ENCODE measurements at places on chromosomes 3 and 15.

DNA sequence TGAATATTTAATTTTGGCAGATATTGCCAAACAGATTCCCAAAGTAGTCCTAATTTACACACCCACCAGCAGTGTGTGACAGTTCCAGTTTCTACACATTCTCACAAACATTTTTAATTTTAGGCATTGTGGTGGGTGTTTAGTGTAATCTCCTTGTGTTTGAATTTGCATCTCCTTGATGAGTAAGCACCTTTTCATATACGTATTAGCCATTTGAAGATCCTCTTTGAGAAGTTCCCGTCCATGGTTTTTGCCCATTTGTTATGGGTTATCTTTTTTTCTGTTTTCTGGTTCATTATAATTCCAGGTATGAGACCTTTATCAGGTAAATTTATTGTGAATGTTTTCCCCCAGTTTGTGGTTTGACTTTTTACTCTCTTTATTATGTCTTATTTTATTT, 2.3 kb upstream of the TM4SF19 start:
- no peak for DNase-seq

GRCh38 chr3:197854596-197855343, 63.7 kb downstream of the LRCH3 start:
- no peak for DNase-seq

DNA sequence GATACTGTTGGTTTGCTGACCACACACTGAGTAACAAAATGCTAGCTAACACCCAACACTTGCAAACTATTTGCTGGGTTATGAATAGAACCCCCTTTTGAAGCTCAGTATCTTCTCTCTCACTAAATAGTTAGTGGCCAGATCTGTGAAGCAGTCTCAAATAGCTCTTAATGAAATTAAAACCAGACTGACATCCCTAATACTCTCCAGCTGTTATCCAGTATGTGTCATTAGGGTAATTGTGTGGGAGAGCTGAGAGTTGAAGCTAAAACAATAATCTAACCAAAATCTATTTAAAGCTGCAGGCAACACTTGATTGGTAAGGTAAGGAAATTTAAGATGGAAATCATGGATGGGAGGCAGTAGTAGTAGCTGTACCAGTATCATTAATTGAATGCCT, 110.4 kb upstream of the RORA start:
- no peak for DNase-seq

- no peak for DNase-seq
Measured at GRCh38 chr15:83205725-83206324, 1.8 kb downstream of the HDGFL3 start.

DNA sequence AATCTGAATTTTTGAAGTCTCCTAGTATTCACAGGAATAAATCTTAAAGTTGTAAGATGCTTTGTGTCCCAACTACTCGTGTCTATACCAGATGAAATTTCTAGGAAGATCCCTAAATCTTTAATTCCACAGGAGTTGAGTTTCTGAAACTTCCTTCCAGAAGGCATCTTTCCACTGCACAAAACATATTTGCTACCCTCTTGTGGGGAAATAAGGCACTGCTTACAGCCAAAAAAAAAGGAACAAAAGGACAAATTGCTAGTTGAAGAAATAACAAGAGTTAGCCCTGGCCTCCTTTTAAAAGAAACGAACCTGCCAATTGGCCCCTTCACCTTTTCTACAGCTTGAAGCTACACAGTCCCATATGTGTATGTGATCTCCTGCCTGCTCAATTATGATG, 54.0 kb downstream of the TAFA4 start:
- DNase-seq: no peak

GRCh38 chr15:56736308-56736707, 3.0 kb upstream of the ZNF280D start:
- no peak for DNase-seq

DNA sequence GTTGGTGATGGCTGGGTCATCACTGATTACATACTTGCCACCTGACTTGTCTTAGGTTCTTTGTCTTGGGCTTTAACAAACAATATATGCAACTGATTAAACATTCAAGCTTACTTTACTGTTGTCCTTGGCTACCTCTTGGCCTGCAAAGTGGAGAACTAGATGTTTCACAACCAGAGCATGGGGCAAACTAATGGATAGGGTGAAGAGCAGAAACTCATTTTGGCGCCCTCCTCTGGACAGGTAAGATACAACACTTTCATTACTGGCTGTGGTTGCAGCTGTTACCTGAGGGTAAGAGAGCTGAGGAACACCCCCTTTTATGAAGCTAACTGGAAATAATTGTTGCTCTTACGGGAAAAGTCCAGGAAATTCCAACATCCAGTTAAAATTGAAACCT, 262.1 kb downstream of the NAALADL2 start:
- no peak for DNase-seq

- no peak for DNase-seq
Measured at GRCh38 chr3:71684046-71684756, 41.0 kb downstream of the EIF4E3 start.

- no peak for DNase-seq
Measured at GRCh38 chr15:72168131-72168807, 29.3 kb downstream of the GRAMD2A start.

GRCh38 chr3:114308377-114308776, 14.5 kb downstream of the TIGIT start:
- no peak for DNase-seq

GRCh38 chr15:55224892-55225291, 28.2 kb upstream of the RSL24D1 start:
- no peak for DNase-seq

DNA sequence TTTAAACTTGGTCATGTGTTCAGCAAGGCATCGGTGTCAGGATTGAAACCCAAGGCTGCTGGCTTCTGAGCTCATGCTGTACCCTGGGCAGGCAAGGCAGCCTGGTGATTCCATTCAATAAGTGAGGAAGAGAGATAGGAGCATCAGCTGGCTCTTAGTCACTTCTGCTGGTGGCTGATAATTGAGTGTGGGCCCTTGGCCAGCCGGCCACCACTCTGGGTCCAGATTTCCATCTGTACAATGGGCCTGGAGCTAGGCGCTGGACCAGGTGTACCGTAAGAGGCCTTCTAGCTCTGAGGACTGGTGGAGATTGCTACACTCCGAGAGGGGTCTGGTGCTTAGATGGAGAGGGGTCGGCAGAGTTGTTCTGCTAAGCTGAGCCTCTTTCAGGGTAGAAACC, 4.3 kb downstream of the CD276 start:
- no peak for DNase-seq

- no peak for DNase-seq
Measured at GRCh38 chr3:13574083-13574797, 25.3 kb downstream of the FBLN2 start.

DNA sequence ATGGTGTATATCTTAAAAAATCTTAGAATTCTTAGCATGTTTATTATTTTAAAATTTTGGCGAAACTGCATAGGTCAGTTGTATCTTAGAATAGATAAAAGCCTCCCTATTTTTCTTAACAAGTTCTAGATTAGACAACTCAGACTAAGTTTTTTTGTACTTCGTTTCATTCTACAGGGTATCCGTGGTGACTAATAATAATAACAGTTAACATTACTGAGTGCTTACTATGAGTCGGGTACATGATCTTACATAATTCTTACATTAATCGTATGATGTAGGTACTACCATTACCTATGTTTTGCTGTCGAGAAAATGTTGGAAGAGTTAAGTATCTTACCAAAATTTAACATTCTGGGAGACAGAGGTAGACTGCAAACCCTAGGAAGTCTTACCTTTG, 60.7 kb downstream of the UBE2E2 start:
- DNase-seq: no peak

DNA sequence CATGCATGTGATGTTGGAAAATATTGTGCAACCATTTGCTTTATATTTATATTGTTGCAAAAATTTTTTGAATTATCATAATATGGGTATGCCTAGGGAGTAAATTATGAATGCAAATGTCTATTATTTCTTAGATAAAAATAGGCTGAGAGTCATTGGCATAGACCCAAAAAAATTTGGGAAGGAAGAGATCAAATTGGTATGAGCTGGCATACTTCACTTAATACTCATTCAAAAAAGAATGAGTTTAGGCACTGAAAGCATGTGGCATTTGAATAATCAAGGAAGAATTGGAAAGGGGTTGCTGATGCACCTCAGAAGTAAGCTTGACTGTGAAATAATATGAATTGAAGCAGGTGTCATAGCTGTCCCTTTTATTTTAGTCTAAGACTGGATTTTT, 764.0 kb upstream of the DPPA4 start:
- no peak for DNase-seq

DNA sequence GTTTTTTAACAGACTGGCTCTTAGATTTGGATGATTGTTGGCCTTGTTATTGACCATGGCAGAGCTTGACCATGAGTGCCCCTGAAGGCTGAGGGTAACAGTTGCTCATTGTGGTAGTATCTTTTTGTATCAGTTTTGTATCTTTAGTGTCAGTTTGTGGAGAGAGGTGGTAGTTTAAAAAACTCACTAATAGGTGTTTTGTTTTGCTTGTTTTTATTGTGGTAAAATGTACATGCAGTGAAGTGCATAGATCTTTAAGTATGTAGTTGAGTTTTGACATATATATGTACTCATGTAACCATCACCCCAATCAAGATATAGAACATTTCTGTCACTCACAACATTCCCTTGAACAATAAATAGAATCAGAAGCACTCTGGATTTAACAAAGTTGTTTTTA, 9.8 kb downstream of the GMPS start:
- DNase-seq: no peak

DNA sequence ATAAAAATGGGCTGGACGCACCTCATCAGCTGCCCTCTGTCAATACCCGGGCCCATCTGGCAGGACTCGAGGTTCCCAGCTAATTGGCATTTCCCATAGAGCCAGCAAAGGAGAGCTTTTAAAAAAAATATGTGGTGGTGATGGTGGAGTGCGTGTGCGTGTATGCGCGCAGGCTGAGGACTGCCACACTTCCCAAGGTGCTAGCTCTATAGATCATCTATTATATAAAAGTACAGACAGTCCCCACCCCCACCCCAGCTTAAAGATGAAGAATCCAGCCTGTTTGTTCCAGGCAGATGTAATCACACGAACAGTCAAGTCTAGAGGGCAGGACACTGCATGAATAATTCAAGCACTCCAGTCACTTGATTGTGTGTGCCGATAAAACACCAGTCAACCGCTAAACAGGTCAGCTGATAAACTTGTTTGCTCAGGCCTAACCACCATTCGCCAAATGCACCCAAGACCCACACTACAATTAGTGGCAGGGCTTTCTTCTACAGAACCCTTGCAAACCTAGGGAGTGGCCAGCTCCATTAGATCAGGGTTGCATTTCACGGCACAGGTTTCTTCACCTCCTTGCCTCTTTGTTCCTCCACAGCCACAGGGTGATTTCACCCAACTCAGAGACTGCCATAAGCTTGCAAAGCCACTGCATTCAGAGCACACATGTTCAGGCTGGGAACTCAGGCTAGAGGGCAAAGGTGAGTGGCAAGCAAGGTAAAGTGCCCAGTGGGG, 5.8 kb downstream of the TLE3 start:
- no peak for DNase-seq

GRCh38 chr3:4853749-4854140, 125.5 kb upstream of the BHLHE40 start:
- DNase-seq: no peak

- no peak for DNase-seq
Measured at GRCh38 chr15:69424748-69425413, 10.7 kb downstream of the KIF23 start.

DNA sequence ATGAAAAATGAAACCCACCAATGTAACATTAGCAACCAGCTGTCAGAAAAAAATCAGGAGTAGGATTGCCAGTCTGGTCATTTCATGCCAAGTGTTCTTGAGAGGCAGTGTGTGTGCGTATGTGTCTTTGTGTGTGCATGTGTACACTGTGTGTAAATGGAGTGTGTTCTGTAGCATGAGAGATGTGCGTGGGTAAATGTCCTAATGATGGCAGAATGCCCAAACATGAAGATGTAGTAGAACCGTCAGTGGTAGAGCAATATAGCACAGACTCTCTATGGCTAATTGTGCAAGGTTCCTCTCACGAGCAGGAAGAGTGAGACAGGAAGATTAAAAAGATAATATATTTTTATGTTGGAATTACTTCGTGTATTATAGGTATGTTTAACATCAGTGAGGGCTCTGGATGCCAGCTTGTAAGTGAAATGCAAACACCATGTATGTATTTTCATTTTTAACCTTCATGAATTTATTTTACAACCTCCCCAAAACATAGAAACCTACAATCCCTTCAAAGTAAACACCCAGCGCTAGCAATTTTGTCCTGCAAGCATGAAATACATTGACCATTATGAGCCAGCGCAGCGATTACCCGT, 1038.7 kb downstream of the IGSF11 start:
- no peak for DNase-seq

GRCh38 chr3:115279939-115280338, 132.9 kb upstream of the ZBTB20 start:
- no peak for DNase-seq

- DNase-seq: no peak
Measured at GRCh38 chr3:129688271-129688895, 81.9 kb upstream of the PLXND1 start.

Data from stimulated activated CD4-positive, alpha-beta T cell treated with anti-CD3 and anti-CD28 coated beads, Interleukin-15, amount 100 ng/mL, for 1 hour (primary cell).